ENCODE measurements at places on chromosomes 2 and 18.

GRCh38 chr2:229636571-229636970 is 77.8 kb downstream of the DNER start:
- DNase-seq: no peak

- no peak for DNase-seq
These were observed 24.4 kb upstream of the MBOAT2 start for GRCh38 chr2:9027884-9028283.

GRCh38 chr2:88885679-88886416 is 194.4 kb downstream of the RPIA start:
- DNase-seq: no peak

GRCh38 chr18:61448316-61448715 is 115.1 kb downstream of the CDH20 start:
- DNase-seq: no peak

DNA sequence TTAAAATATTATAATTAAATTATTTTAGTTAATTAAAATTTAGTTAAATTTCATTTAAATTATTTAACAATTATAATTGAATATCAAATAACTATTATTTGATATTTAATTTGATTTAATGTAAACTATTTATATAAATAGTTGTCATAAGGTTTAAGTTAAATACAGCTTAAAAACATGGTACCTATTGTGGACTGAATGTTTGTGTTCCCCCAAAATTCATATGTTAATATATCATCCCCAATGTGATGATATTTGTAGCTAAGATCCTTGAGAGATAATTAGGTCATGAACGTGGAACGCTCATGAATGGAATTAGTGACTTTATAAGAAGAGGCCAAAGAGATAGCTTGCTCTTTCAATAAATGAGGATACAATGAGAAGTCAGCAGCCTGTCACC is 505.7 kb upstream of the LRATD1 start:
- DNase-seq: no peak
